ENCODE measurements at places on chromosomes 7 and 10.

GRCh38 chr10:6035931-6036575 is 26.1 kb downstream of the IL2RA start:
- no peak for DNase-seq

DNA sequence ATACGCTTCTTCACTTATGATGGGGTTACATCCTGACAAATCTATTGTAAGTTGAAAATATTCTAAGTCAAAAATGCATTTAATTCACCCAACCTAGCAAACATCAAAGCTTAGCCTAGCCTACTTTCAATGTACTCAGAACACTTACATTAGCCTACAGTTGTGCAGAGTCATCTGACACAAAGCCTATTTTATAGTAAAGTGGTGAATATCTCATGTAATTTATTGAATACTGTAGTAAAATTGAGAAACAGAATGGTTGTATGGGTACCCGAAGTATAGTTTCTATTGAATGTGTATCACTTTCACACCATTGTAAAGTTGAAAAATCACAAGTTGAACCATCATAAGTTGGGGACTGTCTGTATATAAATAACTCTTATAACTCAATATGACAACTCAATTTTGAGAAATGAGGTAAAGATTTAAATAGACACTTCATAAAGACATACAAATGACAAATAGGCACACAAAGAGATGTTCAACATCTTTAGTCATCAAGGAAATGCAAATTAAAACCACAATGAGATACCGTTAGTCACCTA is 73.9 kb downstream of the C10orf90 start:
- no peak for DNase-seq

DNA sequence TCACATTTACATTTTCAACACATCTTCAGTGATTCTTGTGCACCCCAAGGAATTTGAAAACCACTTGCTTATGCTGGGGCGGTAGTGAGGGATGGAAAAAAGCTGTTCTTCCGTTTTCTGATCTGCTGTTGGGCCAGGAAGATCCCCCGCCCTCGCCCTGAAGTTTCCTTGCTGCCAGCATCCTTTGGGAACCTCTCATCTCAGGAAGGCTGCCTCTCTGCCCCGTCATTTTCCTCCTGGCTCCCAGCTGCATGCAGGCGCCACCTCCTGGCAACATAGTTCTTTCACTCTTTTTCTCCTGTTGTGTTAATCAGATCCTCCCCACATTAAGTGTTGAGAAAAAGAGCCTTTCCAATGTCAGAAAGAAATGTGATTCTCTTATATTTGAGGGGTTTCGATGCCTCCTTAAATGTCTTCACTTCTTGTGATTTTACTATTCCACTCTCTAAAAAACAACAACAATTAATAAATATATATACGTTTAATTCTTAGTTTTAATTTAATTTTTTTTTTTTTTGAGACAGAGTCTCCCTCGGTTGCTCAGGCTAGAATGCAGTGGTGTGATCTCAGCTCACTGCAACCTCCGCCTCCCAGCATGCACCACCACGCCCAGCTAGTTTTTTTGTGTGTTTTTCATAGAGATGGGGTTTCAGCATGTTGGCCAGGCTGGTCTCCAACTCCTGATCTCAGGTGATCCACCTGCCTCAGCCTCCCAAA is 122.9 kb downstream of the RALA start:
- peak; percentile 86 for DNase-seq

DNA sequence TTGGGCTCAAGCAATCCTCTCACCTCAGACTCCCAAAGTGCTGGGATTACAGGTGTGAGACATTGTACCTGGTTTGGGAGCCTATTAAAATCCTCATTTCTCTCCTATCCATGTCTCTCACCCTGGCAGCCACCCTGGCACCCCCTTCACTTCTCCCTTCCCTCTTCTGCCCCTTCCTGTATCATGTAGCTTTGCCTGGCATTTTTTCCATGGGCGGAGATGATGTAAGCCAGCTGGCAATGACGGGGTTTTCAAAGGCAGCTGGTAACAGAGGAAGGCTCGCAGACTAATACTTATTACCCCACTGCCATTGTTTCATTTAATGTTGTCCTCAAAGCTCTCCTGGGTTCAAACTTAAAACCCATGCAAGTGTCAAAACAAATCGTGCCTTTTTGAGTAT is 61.9 kb downstream of the RGS10 start:
- no peak for DNase-seq

DNA sequence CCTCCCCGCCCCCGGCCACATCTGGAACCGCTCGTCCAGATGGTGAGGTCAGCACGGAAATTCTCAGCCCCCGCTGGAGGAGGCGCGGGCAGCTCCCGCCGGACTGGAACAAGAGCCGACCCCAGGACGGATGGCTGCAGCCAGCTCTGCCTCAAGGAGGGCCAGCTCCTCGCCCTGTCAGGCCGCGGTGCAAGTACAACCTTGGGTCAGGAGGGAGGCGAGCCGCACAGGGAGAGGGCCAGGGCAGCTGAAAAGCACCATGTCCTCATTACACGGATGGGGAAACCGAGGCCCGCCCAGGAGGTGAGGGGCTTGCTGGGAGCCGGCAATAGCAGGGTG is 3.8 kb upstream of the GRIFIN start:
- DNase-seq: no peak

DNA sequence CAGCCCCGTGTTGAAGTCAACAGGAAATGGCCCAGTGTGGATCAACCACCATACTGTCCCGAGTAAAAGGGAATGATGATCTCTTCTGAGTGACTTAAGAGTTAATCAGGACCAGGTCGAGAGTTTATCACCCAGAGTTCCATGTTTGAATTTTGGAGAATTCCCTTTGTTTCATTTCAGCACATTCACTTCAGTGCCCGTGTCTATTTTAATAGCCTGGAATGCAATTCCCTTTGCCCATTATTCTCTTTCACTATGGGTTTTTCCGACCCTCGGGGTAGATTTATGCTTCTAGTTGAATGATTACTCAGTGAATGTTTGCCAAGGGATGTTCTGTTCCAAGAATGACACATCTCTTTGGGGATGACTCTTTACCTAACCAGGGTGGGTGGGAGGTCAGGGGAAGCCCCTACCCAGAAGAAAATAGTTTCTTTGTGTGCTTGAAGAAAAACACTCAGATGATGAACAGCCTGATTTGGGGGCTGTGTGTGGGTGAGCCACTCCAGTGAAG is 594.9 kb downstream of the INHBA start:
- DNase-seq: peak; percentile 70

DNA sequence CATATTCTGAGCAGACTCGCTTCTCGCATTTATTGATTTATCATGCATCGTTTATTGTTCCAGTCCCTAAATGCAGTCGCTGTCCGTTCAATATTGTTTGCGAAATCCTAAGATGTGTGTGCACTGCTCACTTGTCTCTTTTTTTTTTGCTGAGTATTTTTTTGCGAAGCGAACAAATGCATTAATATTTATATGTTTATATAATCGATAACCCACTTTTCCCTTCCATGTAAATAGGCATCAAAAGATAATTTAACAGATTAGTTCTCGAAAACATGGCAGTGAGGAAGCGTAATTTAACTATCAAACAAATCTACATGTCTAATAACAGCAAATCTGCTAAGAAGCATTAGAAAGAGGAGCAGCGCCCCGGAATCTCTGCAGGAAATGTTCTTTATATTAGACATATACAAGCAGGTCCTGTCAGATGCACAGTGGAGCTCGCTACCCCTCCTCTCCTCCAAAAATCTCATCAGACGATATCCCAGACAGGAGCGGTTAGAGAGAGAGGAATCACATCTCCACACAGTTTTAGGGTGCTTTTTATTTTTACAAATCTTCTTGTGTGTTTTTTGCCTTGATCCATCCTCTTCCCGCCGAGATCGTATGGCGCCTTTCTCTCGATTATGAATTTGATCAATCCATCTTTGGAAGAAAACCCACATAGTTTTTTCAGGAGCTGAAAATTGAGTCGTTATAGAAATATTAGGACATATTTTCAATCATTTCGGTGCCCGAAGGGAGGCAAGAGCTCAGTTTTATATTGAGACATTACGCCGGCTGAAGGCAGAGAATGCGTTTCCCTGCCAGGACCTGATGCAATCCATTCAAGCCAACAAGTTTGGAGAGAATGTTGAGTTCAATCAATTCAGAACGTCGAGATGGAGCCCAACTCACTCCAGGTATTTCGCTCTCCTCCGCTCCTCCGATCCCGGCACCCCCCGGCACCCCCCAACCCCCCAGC is at the start of gene ARID5B:
Gene ARID5B (plus strand): TSS at position 871 of the 964 bp plus-strand sequence. CDS start 11 bp downstream, at position 882.
- peak; percentile 79 for DNase-seq

Measured in fibroblast of skin of abdomen (primary cell).